ENCODE measurements at places on chromosomes 12 and 14.

GRCh38 chr12:91009319-91009950 is 4.7 kb upstream of the EPYC start:
- no peak for DNase-seq

DNA sequence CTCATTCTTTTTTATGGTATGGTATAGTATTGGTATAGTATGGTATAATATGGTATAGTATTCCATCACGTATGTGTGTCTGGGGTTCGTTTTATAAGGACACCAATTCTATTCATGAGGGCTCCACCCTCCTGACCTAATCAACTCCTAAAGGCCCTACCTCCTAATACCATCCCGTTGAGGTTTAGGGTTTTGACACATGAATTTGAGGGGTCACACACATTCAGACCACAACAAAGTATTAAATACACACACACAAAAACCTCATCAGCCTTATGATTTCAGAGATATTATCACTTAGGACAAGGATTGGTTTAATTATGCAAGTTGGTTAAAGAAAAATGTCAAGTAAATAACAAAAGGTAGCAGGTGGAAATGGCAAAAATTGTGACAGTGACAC is 54.1 kb upstream of the CHST11 start:
- no peak for DNase-seq

GRCh38 chr14:88468406-88468805 is 82.9 kb downstream of the SPATA7 start:
- DNase-seq: peak; percentile 77

DNA sequence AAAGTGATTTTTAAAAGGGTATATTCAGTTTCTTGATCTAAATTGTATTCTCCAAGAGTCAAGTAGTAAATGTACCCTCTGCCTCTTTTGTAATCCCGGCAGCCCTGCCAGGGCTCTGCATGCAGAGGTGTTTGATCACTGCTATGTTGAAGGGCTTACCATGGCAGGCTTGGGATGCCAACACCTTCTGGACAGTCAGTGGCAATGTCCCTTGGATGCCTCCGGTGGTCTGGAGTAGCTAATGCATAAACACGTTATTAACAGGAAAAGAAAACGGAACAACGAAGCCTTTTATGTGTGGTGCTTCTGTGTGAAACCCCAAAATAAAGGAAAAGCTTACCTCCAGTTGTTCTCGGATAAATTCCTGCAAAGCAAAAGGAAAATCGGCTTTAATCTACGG is 19.9 kb downstream of the EIF2B2 start:
- peak; percentile 4 for DNase-seq

DNA sequence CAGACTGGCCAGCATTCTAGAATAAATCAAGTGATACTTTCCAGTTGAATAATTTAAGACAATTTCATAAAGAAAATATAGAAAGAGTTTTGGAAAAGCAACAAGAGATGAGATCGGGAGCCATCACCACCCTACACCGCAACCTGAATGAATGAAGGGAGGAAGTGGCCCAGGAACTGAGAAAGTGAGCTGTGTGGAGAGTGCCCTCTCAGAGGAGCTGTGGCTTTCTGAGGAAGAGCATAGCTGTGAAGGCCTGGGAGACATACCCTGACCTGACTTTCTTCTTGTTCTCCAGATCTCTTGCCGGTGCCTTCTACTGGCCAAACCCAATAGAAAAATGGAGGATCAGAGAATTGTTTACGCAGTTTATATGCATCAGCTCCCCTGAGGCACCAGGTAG is 79.3 kb upstream of the TSPAN8 start:
- no peak for DNase-seq

DNA sequence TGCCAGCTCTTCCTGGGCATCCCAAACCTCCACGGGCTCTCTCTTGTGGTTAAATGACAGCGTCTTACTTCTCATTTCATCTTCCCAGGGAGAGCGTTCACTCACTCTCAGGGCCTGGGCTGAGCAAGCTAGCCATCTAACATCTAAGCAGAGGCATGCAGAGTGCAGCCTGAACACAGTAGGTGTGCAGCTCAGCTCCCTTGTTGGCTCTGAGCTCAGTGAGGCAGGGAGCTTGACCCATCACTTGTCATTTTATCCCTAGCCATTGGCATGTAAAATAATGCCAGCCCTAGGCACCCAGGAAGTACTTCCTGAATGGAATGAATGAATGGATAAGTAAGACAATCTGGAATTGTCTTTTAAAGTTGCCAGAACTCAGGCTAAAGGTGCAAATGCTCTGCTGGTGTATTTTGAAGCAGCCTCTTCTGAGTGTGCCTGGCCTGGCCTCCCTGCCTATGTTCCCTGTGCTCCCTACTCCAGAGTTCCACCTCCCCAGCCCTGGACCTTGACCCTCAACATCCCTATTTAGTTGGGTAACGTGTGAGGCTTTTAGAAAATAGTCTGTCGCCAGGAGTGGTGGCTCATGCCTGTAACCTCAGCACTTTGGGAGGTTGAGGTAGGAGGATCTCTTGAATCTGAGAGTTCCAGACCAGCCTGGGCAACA is 9.5 kb upstream of the MEG3 start:
- no peak for DNase-seq

DNA sequence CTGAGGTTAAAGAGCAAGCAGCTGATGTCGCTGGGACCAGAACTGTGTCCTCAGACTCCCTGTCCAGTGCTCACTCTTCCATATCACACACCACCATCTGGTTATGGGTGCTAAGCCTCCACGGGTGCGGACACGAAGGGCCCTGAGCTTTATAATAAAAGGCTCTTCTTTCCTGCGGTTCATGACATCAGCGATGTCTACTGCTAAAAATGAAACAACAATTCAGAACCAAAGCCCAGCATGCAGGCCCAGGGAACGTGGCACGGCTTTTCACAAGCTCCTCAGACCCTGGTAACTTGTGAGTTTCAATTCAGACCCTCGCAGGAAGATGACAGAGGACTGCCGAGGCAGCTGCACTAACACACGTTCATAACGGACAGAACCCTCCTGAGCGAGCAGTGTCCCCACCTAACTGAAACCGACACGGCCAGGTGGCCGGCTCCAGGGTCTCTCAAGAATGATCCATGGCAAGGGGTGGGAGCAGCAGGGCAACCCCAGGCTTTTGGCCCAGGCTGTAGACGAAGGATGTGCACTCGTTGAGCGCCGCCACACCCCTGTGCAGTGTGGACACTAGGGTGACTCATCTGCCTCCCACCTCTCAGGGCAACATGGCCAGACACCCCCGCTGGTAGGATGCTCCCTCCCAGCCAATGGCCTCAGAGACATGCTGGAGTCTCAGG is 180.3 kb downstream of the CALM1 start:
- no peak for DNase-seq

DNA sequence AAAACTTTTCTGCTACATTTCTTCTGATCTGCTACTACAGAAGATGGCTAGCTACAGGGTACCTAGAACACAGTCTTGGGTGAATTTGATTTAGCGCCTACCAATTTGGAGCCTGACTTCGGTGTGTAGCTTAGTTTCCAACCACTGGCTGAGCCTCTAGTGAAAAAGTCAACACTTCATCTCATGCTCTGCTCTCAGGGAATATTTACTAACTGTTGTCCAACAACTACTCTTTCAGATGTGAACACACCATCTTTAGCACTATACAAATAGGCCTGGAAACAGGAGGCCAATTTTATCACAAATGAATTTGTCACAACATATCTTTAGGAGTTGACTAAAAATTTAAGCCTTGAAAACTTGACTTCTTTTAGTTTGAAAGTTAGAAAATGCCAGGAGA is 167.9 kb downstream of the NELL2 start:
- no peak for DNase-seq

DNA sequence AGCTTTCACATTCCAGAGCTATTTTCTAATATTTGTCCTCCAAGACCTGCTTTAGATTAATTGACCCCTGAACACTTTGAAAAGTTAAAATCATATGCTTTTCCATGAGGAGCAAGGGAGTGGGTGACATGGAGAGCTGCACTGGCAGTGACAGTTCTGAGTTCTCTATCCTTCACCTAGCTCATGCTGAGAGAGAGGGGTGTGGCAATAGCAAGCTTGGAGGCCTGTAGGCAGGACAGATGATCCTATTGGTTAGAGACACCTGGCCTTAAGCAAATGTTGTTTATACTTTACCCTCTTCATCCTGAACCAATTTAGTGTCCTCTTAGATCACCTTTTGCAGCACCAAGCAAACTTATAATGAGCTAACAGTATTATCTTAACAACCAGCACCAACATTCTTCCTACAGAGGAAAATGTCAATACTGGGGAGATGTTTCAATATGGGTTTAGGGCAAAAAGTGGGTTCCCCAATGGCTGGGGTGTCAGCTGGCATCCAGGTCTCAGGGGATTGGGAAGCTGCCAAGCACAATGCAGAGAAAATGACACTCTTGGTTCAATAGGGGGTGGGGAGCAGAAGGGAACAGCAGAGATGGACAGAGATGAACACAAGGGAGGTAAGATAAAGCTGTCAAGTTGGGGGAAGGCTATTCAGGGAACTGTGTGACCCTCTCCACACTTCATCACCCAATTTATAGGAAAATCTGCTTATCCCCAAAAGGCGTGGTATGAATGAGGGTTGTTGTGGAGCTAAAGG is 37.0 kb upstream of the PPM1H start:
- DNase-seq: no peak

DNA sequence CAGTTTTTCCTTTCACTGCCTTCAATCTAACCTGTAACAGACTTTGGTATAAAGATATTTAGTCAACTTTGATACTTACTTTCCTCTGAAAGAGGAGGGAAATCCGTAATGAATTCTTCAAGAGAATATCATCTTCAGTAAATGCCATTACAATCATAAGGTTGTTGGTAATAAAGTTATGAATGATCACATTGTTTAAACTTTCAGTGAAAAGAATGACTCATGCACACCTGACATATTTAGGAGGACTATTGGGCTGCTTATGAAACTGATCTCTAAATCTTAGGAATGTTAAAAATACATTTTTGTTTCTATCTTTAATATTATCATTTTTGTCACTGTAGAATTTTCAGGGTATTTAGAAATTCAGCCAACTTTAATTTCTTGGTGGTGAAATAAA is 474.7 kb downstream of the SLC16A7 start:
- DNase-seq: no peak

DNA sequence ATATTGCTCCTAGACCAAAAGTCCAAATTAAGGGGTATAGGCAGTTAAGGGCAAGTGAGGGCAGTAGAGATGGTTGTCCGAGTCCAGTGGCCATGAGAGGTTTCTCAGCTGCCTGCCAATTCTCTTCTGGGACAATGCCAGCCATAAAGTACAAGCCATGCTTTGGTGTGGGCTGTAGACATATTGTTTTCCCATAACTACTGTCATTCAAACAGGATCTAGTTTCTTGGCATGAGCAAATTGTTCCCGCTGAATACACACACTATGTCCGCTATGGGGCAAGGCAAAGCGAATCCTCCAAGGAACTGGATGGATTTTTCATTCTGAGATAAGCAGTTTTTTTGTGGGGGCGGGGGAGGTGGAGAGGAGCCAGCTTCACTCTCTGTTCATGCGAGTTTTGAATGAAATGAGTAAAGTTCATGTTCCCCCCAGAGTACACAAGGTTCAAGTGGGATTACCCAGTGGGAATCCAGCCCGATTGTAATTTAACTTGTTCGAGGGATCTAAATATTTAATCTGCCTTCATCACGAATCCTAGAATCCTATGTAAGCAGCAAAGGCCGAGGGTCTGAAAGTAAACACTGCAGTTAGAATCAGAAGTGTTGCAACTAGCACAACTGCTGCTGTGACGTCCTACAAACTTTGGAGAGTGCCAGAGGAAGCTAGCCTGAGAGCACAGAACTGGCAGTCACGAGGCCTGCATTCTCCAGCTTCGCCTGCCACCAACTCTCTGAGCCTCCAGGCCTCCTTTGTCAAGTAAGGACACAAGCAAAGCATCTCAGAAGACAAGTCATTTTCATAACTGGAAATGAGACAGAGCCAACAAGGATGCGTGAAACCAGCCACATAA is 137.0 kb downstream of the CRADD start:
- no peak for DNase-seq

DNA sequence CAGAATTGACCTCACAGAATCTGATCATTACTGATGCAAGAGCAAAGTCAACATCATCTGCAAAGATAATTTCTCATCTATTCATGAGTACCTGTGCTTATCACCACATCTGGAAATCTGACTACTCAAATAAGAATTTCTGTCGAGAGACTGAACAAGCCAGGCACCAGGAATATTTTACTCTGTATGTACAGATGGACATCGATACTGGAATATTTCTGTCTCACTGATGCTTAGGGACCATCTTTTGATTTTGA is 105.2 kb downstream of the BICD1 start:
- DNase-seq: no peak

DNA sequence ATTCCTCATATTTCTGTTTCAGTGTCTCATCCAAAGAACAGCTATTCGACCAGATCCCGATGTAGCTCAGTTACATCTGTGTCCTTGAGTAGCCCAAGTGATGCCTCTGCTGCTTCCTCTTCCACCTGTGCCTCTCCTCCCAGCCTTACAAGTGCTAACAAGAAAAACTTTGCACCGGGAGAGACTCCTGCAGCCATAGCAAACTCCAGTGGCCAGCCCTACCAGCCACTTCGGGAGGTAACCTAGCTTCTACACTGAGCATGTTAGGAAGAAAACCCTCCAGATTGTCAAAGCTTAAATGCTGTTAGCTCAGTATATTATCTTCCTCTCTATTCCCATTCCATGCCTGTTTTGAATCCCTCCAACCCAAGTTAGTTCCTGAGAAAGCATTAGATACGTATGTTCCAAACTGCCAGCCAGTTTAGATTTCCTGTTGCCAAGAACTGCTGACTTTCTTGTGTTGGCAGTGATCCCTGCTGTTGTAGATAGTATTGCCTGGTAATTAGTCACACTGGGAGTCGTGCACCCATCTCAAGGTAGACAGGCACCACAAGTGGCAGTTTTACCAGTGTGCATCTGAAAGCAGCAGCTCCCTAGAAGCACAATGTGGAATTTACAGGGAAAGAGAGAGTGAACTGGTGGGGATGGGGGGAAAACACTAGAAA is 14.0 kb upstream of the KCNH3 start:
- DNase-seq: no peak

DNA sequence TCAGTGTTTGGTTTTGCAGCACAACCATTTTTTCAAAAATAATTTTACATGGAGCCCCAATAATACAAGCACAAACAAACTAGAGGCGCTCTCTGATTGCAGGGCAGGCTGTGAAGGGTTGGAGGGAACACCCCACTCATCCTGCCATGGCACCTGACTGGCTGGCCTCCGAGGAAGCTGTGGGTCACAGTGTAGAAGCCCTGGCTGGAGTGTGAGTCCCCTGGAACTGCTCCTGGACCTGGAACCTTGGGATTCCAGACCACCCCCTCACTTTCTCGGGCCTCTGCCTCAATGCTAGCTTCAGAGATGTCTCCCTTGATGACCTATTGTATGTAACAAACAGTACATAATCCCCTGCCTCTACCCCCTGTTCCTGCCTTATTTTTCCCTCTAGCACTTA is 14.8 kb upstream of the SERPINA12 start:
- DNase-seq: no peak

DNA sequence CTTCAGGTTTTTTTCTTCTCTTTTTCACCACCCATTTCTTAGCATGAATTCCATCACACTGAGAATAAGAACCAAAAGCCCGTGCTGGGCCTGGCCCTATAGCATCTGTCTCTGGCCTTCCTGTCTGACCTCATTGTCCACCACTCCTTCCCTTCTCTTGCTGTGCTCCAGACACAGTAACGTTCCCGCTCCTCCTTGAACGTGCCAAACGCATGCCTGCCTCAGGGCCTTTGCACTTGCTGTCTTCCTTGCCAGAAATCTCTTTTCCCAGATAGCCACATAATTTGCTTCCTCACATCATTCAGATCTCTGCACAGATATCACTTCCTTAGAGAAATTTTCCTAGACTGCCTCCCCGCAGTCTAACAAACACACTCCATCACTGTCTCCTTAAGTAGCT is 119.6 kb upstream of the CPSF6 start:
- DNase-seq: no peak

GRCh38 chr12:118359541-118359915 is 13.2 kb downstream of the TAOK3 start:
- DNase-seq: no peak

- DNase-seq: no peak
Measured at GRCh38 chr14:91869556-91869955, 2.2 kb upstream of the TC2N start.

All from fibroblast of skin of back (primary cell).